ENCODE measurements at places on chromosomes 1 and 21.

DNA sequence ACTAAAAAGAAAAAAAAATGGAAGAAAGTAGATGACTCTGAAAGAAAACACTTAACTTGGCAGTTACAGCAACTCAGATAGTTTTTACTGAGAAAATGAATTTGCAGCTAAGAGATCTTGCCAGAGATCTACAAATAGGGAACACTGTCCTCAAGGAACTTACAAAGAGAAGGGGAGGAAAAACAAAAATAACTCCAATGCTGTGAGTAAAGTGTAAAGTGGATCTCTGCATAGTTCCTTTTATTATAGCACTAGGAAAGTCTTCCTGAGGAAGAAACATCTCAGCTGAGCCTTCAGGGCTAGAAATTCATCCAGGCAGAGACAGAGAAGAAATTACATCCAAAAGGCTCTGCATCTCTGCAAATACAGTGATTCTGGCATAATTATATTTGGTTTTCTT lies 3.9 kb downstream of the CD1B start:
- no peak for DNase-seq

DNA sequence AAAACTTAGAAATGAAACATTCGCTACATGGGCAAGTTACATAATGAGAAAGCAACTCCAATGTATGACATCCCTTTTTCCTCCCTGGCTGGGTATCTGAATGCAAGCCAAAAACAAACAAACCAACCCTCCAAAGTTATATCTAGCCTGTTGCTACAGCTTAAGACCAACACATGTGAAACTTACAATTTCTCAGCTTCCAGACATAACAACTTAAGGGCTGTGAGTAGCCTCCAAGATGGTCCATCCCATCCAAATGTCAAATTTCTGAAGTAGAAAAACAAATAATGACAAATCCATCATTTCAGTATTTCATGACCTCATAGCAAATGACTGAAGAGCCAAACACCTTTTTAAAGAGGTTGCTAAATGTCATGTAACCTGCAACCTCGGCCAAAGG lies 19.9 kb downstream of the SETD4 start:
- no peak for DNase-seq

DNA sequence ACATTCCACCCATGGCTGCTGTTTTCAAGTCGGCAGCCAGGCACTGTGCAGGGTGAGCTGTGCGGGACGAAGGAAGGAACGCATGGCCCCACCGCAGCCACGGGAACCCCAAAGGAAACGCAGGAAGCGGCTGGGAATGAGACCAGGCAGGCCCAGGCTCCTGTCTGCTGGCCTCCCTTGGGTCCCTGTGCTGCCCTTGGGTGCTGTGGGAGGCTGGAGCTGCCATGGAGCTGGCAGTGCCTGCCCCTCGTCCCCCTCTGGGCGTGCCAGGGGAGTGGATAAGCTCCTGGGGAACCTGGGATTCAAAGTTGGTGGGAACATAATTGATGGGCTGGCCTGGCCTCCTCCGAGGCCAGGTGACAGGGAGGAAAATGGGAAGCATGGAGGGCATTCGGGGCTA lies 5.3 kb upstream of the KRTAP10-4 start:
- no peak for DNase-seq

DNA sequence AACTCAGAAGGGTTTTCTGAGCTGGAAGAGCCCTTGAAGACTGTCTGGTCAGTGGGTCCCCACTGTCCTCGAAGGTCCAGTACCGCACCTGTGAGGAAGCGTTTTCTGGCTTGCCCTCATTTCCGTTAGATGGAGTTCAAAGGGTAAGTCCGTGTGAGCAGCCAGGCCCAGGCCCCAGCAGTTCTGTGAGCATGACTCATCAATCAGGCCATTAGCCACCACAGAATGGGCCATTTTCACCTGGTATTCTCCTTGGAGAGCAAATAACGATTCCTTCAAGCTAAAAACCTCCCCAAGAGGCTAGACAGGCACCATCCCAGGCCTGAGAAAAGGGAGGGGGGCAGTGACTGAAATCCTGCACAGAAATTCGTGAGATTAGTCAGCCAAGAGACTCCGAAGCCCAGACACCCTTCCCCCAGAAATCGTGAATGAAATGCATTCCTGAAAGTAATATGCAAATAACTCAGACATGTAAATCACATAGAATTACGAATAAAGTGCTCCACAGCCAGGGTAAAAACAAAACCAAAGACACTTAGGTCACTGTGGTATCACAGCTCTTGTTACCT lies 66.0 kb downstream of the BCAR3 start:
- DNase-seq = no peak

DNA sequence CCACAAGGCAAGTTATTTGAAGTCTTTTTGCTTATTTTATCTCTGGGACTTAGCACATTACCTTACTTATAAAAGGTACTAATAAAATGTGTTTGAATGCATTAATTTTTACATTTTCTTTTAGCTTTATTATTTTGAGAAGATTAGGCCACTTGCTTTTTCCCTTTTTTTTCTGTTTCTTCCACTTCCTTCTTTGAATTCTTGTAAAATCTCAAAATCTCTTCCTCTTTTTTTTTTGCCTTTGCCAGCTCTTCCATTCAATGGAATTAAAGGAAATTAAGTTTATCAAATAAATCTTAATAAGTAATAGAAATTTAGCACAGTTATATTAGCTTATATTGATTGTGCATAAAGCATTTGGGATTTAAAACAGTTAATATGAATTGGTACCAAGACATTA lies 260.9 kb downstream of the SRGAP2C start:
- no peak for DNase-seq

GRCh38 chr1:207841901-207842300 lies 69.0 kb downstream of the CD34 start:
- DNase-seq = no peak

DNA sequence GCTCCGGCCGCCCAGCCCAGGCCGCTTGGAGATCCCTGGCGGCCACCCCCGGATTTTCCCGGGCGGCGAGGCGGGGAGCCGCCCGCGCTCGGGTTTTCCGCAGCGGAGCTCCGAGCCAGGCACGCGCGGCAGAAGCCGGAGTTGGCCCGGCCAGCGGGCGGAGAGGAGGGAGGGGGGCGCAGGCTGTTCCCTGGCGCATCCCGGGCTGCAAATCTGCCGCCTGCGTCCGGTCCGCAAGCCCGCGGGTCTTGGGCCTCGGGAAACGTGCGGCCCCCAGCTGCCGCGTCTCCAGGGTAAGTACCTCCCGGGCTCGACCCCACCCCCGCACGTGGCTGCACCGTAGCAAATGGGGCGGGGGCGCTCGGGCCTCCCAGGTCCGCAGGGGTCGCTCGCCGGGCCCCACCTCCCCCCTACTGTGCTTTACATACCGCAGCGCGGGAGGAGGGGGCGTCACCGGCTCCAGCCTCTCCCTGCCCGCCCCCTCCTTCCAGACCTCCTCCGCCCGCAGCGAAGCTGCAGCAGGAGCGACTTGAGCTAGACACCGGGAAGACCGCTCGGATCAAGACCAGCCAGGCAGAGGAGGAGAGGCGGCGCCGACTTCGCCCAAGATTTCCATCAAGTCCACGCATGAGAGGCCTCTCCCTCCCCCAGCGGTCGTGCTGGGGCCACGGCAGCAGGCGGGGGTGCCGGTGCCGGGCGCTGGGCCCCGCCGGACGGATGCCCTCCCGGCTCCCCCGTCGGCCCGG lies 1.6 kb downstream of the TMEM200B start:
- no peak for DNase-seq

DNA sequence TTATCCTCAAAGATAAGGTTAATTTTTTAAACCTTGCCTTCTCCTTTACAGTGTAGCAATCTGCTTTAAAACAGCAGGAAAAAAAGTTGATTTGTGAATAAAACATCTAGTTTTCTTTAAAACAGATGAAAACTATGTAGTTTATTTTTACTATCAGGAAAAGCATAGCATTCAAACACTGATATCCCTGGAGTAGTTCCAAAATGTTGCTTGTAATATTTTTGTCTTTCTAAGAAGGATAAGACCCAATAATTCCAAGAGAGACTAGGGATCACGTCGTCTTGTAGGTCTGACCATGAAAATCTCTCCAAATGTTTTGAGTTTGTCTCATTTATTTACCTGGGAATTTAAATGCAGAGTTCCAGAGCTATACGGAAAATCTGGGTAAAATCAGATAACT lies 204.0 kb downstream of the NTNG1 start:
- DNase-seq = no peak

DNA sequence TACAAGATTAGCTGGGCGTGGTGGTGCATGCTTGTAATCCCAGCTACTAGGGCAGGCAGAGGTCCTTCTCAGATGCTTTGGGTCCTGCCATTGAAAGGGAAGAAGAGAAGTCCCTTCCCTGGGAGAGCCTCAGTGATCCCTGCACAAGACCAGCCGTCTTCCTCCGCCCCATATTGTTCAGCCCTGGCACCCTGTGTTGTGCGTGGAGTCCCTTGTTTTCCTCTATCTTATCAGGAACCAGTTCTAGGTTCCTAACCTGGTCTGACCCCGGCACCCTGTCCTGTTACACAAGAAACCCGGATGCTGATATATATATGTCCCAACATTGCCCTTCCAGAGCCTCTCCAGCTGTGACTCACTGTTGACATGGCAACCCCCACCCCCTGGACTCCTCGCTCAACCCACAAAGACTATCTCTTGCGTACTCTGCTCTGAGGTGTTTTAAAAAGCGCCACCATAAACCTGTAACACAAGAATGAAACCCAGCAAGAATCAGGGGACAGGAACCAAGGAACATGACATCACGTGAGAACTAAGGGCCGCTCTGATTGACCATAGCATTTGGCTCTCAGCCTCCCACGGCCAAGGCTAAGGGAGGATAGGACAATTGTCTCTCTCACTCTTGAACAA lies 4.8 kb downstream of the MX2 start:
- no peak for DNase-seq

- DNase-seq = no peak
Observed at GRCh38 chr21:46355161-46356004, 31.4 kb downstream of the PCNT start.

DNA sequence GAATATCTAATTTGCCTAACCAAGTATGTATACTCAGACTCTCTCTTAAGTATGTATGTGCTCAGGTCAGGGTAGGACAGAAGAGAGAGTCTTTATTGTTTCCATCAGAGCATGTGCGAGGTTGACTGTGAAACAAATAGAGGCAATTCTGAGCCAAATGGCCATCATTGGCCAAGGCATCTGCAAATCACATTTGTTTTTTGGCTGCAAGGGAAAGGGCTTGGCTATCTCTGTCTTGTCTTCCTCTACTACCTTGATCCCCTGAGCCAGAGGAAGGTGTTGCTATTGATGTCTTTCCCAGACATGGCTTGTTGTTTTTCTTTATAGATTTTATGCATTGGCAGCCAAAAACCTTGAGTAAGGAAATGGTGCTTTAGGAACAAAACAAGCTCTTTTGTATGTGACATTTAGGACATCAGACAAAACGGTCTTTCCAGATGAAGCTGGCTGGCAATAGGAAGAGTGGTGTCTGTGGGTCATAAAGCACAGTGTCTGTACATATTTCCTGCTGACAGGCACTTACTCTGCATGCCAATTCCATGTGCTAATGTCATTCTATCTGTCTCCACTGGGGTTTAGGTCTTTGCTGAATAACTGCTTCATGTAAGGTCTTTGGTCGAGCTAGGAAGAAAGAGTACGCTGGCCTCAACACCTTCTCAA lies 163.3 kb downstream of the BRINP2 start:
- no peak for DNase-seq

GRCh38 chr1:107048241-107048640 lies 8.2 kb upstream of the PRMT6 start:
- no peak for DNase-seq

DNA sequence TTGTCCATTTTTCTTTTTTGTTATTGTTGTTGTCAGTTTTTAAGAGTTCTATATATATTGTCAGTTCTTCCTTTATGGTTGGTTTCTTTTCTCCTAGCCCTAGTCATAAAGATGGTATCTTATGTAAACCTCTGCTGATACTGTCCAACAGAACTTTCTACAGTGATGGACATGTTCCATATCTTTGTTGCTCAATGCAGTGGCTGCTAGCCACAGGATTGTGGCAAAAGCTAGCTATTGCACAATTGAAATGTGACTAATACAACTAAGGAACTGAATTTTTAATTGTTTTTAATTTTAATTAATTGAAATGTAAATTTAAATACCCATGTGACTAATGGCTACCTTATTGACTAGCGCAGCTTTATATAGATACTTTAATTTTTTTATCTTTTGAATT lies 411.8 kb upstream of the PTBP2 start:
- DNase-seq = no peak

All from glomerular endothelial cell (primary cell).